Stimulated activated naive CD8-positive, alpha-beta T cell treated with anti-CD3 and anti-CD28 coated beads, Interleukin-15, Interleukin-2, amounts not matched to agents 100 U/mL and 50 U/mL, for 24 hours (primary cell): ENCODE measurements at places on chromosomes 1 and 21.
A peak's percentile ranks its signal among the peaks of the same experiment; 100 is the strongest.

- DNase-seq, result peak; percentile 74
These were observed 180.0 kb downstream of the ETS2 start for GRCh38 chr21:38985568-38986378.

GRCh38 chr1:221717485-221717853 is 24.4 kb downstream of the DUSP10 start:
- no peak for DNase-seq

DNA sequence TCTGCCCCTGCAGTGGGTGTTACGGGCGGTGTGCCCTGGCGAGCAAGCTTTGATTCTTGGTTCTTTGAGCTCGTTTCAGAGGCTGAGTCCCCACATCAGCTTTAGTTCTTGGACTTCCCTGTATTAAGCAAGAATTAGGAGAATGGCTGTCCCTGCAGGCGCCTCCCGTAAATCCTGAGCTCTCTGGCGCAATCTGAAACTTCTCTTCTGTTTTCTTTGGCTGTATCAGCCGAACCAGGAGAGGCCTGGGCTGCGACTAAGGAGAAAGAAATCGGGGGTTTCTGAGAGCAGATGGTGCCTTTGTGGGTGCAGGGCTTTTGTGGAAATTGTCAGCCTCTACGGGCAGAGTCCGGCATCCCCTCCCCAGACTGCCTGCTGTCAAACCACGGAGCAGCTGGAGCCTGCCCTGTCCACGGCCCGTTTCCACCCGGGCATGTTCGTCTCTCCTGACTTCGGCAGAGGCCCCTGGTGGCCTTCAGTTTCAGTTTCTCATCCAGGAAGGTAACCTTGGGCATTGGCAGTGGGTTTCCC is 17.9 kb downstream of the CSTB start:
- no peak for DNase-seq

DNA sequence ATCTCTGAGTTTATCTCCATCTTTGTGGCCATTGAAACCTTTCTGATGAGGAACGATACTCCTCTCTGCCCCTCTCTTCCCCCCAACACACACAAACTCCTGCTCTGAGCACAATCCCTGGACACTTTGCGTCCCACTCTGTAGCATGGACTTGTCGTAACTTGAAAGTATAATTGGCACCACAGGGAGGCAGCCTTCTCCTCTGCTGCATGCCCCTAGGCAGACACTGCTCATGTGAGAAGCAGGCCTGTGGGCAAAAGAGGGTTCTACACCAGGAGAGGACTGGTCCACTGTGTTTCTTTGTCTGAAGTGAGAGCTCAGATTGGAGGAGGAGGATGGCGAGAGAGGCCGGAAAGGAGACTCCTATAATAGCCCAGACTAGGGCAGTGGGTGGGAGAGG is 3.8 kb upstream of the PARS2 start:
- DNase-seq, result no peak

- peak; percentile 50 for DNase-seq
These were observed 13.8 kb downstream of the SLC35E2B start for GRCh38 chr1:1678581-1679380.

GRCh38 chr21:42721341-42721824 is 68.0 kb downstream of the PDE9A start:
- DNase-seq, result no peak

DNA sequence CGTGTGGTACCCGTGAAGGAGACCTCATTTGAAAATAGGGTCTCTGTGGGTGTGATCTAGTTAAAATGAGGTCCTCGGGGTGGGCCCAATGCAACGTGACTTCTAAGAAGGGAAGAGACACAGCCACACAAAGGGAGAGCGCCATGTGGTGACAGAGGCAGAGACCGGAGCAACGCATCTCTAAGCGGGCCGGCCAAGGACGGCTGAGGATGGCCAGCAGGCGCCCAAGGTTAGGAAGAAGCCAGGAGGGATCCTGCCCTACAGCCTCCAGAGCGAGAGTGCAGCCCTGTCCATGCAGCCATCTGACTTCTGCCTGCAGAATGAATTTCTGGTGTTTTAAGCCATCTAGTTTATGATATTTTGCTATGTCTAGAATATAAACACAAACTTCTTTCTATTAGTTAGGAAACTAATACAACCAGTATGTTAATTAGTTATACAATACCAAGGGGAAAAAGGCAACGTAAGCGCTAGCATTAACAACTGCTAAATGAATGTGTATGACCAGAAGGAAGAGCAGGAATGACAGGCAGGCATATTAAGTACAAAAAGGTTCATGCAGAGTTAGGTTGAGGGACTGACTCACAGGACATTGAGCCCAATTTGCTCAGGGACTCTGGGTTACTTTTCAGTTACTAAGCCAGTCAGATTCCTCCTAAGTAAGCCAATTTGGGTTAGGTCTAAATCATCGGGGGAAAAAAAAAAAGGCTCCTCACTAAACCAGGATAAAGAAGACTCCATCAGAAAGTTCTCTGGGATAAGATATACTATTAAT is 4.1 kb downstream of the CEP104 start:
- no peak for DNase-seq

DNA sequence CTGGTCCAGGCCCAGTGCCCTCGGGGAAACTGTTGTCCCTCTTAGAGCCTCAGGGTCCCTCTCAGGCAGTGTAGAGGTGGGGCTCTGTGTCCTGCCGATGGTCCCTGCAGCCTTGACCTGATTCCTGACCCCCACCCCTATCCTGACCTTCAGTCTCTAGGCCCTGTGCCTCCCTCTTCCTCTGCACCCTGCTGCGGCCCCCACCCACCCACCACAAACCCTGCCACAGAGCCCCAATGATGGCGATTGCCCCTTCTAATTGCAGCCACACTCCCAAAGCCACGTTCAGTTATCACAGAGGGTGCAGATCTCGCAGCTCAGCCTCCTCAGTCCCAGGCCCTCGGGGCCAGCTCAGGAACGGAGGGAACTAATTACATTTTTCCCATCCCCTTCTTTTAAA is 99.7 kb downstream of the PAX7 start:
- DNase-seq, result no peak

- DNase-seq, result no peak
These were observed 42.9 kb downstream of the ERG start for GRCh38 chr21:38455403-38455802.

DNA sequence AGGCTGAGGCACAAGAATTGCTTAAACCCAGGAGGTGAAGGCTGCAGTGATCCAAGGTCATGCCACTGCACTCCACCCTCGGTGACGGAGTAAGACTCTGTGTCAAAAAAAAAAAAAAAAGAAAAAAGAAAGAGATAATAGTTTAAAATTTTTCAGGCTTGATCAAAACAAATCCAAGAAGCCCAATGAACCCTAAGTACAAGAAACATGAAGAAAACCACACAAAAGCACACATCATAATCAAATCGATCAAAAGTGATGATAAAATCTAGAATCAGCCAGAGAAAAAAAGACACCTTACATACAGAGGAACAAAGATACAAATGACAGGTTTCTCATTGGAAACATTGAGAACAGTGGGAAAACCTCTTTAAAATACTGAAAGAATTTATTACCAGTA is 31.5 kb downstream of the LDLRAD1 start:
- DNase-seq, result no peak

GRCh38 chr1:61496501-61496900 is 228.4 kb downstream of the TM2D1 start:
- DNase-seq, result no peak

DNA sequence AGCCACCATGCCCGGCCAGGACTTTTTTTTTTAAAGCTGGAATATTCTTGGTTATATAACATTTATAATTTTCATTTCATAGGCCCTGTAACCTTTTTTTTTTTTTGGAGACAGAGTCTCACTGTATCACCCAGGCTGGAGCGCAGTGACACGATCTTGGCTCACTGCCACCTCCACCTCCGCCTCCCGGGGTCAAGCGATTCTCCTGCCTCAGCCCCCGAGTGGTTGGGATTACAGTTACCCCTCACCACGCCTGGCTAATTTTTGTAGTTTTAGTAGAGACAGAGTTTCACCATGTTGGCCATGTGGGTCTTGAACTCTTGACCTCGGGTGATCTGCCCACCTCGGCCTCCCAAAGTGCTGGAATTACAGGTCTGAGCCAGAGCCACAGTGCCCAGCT is 12.6 kb downstream of the ZYG11B start:
- DNase-seq, result no peak

DNA sequence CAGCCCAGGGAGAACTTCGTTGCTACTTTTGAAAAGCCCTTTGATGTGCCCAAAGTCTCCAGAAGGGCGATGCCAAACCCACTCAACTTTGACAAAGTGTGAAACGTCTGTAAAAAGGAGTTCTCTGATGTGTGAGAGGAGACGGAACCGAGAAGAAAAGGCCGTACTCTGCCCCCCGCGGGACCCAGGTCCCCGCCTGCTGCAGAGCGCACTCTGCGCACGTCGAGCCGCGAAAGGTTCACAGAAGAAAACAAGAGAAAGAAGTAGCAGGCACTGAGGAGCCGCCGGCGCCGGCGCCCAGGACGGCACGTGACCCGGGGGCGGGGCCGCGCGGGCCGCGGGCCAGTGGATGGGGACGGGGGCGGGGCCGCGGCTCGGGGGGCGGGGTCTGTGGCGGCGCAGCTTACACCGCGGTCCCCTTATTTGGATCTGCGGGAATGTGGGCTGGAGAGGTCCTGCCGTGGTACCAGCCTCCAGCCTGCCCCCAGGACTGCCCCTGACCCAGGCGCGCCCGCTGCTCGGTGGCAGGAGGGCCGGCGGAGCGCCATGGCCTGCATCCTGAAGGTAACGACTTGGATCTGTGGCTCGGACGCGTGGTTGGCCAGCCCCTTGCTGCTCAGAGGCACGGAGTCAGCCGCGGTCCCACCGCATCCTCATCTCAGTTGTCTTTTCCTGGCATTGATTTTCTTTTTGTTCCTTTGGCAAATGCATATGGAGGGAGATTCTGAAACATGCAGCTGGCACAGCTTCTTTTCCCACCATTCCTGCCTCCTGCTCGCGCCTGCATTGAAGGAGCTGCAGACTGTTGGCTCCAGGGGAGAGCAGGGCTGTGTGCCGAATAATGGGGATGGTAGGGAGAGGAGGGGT is at the start of gene ST6GALNAC3:
Gene ST6GALNAC3 (plus strand): TSS at position 426 of the 867 bp plus-strand sequence.
- peak; percentile 82 for DNase-seq

- DNase-seq, result no peak
These were observed 27.7 kb downstream of the PKP1 start for GRCh38 chr1:201310986-201311355.

DNA sequence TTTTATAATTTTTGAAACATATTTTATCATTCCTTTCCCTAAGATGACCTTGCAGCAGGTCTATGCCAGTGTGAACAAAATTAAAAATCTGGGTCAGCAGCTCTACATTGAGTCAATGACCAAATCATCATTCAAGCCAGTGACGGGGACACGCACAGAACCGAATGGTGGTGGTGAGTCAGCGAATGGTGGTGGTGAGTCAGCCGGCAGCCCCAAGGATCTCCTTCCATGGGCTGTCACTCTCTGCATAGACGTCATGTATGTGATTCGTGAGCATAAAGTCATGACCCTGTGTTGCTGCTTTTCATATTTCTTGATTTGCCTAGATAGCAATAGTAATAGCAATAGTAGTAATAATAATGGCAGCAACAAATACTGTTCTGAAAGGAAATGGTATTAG is 26.3 kb downstream of the PER3 start:
- DNase-seq, result peak; percentile 40
